ENCODE measurements at places on chromosomes 6 and 20.

DNA sequence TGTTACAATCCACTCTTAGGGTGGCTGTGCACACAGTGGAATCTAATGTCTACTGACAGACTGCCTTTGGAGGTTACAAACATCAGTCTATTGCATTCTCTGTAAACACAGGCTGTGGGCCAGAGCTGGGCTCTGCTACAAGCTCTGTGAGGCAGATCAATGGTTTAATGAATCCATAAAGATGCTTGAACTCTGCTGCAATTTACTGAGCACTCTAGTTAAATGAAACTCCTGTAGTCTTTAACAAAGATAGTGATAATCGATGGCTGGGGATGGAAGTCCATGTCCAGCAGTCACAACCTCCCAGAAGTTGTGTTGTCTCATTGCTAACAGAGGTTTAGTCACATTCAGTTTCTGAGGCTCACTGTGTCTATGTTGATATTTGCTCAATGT is 50.5 kb downstream of the SOBP start:
- DNase-seq = no peak

GRCh38 chr20:57867807-57868206 is 158.0 kb upstream of the PMEPA1 start:
- DNase-seq = no peak

DNA sequence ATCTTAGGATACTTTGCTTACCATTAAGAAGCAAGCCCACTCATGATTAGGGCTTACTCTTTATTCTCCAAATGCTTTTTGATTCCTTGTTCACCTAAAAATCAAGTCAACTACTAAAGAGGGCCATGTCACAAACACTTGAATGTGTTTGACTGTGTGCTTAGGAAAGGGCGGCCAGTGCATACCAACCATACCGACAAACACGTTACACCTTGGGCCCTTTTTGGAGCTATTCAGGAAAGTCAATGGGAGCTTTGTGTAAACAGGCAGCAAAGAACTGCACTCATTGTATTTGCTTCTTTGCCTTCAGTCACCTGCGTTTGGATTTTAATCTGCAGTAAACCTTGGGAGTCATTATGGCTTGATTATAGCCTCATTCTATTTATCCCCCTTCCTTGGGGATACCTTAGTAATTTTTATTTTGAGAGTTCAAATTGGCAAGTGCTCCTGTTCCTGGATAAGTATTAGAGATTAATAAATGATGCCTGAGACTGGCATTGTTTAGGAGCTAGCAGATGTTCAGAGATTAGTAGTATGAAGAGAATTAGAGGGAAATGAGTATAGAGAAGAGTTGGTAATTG is 102.6 kb upstream of the HDGFL1 start:
- DNase-seq = no peak

DNA sequence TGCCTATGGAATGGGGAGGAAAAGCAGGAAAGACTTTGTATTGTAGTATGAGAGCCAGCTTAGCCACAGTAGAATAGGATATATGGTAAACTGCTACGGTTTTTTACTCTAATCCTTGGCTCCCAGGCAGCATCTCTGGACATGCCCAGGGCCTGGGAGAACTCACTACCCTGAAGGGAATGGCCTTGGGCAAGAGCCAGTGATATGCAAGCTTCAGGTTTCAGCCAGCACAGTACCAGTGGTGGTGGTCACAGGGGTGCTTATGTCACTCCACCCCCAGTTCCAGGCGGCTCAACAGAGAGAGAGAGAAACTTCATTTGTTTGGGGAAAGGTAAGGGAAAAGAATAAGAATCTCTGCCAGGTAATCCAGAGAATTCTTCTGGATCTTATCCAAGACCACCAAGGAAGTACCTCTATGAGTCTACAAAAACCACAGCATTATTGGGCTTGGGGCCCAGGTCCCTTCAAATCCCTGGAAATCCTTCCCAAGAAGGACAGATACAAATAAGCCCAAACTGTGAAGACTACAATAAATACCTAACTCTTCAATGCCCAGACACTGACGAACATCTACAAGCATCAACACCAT is 121.2 kb downstream of the THBS2 start:
- no peak for DNase-seq

- no peak for DNase-seq
Measured at GRCh38 chr6:110776413-110776812, 38.9 kb downstream of the CDK19 start.
